Posterior vena cava (tissue), 2 donors: ENCODE measurements at places on chromosomes 5 and 9. TPM values are rescaled to one million over a fixed set of nuclear protein-coding genes. Genes with fewer than 3 reads are reported as not detected.

The IL31RA gene
- total RNA-seq, result not detected

The C9orf153 gene
- total RNA-seq, result 0.28 TPM

The SLC34A1 gene
- total RNA-seq, result not detected

GRCh38 chr9:93864032-93864431, 91.1 kb downstream of the BARX1 start:
- DNase-seq, result peak; percentile 45
